ENCODE measurements at places on chromosomes 6 and 20.

DNA sequence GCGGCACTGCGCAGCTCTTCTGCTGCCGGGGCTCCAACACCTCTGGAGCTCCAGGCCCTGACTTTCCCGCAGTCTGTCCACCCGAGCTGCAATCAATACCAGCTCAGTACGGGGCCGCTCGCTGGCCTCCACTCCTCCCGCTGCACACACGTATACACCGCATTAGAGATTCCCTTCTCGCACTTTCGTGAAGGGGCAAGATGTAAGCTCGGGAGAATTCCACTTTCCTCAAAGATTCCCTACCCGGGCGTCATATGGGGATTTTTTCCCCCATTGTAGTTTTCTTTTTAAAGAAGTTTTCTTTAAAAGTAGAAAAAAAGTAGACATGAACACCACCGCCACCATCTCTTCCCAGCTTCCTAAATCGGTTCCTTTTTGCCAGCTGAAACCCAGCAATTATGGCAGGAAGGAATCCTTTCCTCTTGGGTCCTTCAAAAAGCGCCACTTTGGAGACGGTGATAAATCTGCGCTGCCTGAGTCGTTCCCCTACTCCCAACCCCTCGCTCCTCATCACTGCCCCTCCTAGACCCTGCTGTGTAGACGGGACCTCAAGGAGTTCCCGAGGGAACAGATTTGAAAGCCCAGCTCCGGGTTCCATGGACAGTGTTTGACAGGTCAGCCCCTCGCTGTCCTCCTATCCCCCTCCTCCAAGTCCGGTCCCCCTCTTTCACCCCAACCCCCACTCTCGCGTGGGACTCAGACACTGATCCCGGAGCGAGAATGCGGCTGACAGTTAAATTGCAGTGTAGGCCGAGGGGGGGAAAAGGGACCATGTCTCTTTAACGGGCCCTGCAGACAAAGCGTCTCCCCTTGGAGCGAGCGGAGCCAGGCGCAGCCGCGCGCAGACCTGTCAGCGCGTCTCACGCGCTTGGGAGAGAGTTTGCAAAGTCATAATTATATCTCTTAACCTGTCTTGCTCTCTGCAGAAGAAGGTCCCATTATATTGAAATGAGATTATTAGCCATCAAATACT, 39.5 kb downstream of the NCR2 start:
- peak; percentile 16 for DNase-seq

GRCh38 chr6:8157839-8158238, 55.5 kb upstream of the EEF1E1 start:
- DNase-seq: peak; percentile 6

DNA sequence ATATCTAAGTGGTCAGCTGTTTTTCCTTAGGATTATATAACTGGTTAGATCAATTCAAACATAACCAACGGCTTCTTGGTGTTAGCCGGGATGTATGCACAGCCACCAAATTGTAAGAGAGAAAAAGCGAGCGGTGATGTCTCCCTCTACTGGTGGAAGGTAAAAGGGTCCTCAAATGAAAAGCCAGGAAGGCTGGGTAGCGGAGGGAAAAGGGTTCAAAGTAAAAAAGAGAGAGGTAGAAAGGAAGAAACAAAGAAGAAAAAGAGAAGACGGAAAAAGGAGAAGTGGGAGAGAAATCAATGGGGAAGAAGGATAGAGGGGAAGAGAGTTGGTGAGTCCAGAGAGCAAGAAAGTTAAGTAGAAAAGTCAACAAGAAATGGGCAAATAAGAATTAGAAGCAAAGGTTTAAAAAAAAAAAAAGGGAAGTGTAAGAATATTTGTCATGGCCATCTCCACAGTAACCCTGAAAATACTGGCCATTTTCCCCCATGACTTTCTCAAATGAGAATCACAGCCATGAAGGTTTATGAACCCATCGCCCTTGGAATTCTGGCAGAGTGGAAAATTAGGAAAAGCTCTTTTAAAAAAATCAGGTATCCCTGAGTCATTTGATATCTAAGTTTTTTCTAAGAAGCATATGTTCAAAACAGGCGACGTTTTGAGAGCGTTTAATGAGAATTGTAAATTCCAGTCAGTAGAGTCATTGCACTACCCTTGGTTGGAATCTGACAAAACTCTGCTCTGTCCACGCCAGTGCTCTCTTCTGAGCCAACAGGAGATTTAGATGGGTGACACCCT, 155.6 kb upstream of the SNX9 start:
- peak; percentile 45 for DNase-seq

DNA sequence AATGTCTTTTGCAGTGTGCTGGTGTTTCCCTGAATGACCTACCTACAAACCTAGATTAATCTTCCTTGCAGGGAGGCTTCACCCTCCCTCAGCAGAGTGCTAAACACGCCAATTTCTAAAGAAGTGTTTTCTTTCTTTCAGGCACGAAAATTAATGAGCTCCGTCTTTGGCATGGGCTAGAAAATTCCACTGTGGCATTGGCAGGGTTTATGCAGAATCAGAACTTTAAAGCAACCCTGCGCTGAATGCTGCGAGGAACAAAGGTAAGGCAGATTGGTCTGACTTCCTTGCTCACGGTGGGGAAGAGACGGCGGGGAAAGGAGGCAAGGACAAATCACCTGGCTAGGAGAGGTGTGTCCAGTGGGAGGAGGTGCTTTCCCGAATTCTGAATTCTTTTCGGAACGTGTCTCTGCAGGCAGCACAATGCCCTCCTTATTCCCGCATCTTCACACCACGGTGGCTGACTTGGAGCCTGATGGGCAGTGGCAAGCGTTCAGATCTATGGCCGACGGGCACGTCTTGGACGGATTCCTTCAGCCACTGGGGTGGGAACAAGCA, 6.2 kb upstream of the BANF2 start:
- no peak for DNase-seq

DNA sequence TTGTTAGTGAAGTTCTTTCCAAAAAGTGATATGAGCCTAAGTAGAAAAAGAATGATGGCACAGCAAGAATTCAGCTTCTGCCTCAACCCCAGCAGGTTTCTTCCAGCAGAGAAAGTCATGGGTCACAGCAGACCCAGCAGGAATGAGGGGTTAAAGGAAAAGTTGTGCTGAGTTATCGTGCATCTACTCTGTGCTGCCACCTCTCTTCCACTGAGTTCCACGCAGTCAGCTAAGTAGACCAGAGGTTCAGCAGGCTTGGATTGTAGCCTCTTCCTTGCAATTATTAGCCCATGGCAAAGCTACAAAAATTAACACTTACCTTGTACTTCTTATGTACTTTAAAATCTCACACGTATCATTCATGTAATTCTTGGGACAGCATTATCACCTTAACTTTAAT, 510.8 kb downstream of the PTPRT start:
- DNase-seq: no peak

DNA sequence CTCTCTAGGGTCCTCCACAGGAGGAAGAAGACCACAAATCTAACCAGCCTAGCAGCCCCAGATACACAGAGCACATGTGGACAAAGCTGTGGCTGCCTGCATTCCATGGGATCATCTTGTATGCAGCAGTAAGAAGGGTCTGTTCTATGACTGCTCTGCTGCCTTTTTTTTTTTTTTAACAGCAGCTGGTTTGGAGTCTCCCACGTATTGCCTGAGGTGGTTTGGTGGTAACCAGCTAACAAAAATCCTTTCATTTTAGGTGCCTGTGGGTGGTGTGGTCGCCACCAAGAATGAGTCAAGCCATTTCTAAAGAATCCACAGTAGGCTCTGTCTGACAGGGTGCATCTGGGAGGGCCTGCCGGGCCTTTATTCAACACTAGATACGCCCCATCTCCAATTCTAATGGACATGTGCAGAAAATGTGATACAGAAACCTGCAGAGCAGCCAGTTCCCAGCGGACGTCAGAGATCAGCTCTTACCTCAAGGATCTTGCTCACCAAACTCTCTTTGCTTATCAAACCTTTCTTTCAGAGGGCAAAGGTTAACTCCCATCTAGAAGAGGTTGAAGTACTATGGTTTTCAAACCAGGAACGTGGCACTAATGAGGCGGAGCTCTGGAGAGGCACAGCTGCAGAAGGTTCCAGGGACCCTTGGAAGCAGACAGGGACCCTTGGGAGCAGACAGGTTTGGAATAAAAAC, 32.0 kb downstream of the GNAS-AS1 start:
- peak; percentile 84 for DNase-seq

DNA sequence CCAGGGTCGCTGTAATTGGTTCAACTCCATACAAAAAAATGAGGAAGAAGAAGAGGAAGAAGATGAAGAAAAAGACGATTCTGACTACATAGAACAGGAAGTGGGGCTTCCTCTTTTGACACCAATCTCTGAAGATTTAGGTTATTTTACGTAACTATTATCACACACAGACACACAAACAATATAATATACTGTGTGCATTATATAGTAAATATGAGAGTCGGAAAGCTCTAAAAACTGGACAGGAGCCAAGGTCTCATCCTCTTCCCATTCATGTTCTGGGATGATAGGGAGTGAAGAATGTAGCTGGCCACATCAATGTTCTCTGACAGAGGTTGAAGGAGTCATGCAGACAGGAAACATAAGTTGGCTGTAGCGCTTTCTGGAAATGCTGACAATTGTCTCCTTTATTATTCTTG, 13.3 kb downstream of the RSPH4A start:
- no peak for DNase-seq

DNA sequence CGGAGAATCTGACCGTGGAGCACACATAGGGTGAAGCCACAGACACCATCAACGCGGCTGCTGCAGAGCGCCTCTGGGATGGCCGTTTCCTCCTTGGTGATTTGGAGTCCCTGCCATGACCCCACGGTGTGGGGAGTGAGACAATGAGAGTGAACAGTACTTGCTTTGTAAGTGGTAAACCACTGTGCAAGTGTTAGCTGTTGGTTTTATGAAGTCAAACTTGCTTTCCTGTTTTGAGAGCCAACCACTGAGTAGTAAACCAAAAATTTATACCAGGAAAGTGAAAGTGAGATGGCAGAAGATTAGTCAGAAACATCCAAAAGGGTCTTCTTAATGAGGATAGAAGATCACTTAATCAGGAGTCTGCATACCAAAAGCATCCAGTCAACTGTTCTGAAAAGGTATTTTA, 160.7 kb downstream of the FOXC1 start:
- no peak for DNase-seq

- DNase-seq: no peak
Measured at GRCh38 chr20:24737212-24737850, 211.7 kb upstream of the CST7 start.

- no peak for DNase-seq
Measured at GRCh38 chr6:138659998-138660397, 113.6 kb upstream of the CCDC28A start.

DNA sequence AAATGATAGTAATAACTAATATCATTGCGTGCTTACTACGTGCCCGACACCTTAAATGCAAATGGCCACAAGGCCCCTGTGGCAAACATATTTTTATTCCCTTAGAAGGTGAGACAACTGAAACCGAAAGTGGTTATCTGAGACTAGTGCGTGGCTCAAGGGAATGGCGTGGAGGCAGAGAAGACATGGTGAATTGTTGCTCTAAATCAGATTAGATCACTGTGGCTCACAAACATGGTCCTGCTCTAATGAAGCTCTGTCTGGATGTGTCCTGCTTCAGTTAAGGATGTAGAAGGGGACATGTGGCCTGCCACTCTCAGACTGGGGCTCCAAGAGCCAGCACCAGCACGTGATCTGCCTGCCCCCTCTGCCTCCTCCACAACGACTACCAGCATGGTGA, 124.2 kb upstream of the GMDS start:
- no peak for DNase-seq

DNA sequence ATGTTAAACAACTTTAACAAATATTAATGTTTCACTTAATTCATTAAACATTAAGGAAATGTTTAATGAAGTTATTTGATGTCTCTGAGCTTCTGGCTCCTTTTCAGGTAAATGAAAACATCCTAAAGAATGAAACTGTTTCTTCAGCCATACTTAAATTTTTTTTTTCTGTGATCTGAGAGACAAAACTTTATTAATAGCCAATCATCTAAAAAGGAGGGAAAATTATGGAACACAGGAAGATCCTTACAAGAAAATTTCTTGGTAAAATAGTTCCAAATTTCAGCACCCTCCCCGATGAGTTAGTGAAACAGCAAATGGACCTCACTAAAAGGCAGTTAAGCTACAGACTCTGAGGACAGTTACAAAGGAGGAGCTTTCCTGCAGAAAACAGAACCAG, 185.2 kb downstream of the REV3L start:
- no peak for DNase-seq

DNA sequence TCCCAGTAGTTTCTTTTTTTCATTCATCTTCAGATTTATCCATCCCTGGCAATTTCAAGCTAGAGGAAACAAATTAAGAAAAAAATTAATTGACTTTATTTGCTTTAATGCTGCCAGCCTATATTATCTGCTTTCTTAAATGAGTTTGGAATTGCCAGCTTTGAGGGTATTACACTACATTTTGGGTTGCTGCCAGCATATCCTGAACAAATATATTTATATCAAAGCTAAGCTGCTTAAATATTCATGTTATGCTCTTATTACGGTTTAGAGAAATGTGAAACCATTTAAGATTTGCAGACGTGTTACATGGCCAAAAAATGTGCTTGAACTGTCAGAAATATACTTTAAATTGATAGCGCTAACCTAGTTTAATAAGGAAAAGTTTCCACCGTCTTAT, 59.7 kb downstream of the GRIK2 start:
- no peak for DNase-seq

DNA sequence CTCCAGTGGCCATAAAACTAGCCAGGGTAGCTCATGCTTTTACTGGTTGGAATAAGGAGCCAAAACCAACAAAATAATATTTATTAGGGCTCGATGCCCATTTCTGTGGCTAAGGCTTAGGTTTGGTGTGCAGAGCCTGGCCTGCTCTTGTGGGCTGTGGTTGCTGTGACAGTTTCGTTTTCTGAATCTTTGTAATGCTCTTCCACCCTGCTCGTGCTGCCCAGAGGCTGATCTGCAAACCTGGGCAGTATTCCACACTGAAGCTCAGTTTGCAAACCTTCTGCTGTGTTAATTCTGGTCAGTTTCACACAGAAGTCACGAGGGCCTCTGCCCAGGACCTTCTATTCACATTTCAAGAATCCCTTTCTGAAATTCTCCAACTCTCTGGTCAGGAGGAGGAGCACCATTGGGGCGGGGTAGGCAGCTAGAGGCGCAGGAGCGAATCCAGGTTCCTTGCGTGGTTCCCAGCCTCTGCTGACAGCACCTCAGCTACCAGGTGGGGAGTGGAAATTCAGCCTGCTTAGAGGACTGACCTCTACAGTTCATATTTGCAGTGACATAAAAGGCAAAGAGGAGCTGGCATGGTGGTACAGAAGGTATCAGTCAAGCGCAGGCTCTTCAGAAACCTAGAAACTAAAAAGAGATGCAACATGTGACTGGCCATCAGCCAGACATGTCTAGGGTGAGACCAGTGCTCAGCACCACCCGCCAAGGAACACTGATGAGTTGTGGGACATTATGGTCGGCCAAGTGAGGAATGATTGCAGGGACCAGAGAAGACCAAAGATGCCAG, 14.3 kb upstream of the C20orf144 start:
- DNase-seq: no peak

DNA sequence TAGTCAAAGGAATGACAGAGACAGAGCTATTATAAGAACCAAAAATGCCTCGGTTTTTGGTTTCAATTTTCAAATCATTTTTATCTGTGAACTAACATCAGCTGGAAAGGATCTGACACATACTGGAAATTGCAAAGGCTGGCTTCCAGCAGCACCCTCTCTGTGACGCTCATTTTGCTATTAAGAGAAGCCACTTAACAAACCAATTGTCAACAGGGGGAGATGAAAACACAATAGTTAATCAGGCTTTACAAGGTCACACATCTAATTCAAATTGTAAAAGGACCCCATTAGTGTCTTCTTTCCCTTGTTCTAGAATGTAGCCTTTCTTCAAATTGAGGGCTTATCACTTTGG, 160.5 kb downstream of the TFAP2B start:
- DNase-seq: no peak

GRCh38 chr20:19813846-19814640, 56.0 kb downstream of the RIN2 start:
- DNase-seq: peak; percentile 67

Measured in amniotic epithelial cell (primary cell).